ENCODE measurements at places on chromosomes 11 and 22.

GRCh38 chr11:103326070-103326794, 217.0 kb downstream of the DYNC2H1 start:
- no peak for DNase-seq

DNA sequence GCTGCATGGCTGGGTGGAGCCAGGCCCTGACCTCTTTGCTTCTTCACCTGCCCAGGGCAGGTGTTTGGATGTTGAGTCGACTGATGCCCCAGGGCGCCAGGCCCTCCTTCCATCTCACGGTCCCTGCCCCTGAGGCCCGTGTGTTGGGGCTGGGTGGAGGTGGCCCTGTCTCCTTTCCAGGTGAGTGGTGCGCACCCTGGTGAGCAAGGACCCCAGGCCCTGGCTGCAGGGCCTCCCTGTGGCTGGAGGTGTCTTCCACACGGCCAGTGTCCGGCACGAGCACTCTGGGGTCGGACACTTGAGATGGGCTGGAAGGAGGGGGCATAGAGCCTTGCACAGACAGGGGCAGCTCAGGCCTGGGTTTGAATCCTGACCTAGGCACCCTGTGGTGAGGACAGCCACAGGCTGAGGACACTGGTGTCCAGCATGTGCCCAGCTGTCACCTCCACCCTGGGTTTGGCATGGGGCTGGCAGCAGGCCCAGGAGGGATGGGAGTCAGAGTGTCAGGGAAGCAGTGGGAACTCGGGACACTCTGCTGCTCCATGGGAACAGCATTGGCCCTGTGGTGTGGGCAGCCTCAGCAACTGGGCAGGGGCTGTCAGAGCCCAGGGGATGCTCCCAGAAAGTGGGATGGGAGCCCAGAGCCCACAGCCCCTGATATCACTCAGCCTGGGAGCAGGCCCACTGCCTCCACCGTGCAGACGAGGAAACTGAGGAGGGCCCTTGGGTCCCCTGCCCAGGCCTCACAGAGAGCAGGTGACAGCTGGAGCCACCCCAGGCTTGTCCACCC, 37.1 kb upstream of the CCDC188 start:
- no peak for DNase-seq

- DNase-seq: no peak
Measured at GRCh38 chr11:64299847-64300648, at the start of gene CATSPERZ. Gene CATSPERZ, plus strand, starts transcription at chr11:64300358. Its CDS starts 53 bp downstream, at chr11:64300411.

GRCh38 chr11:47179655-47179991, 2.9 kb upstream of the ARFGAP2 start:
- DNase-seq: no peak

DNA sequence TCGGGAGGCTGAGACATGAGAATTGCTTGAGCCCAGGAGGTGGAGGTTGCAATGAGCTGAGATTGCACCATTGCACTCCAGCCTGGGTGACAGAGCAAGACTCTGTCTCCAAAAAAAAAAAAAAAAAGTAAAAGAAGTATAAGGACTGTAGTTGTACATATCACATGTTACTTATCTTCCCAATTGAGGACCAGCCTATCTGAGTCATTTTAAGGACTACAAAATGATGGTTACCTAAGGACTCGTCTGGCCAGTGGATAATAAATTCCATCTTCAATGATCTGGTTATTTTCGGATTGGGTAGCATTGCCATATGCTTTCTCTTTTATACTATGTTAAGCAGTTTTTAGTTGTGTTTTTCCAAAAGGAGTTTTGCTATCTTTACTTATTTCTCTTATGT, 55.3 kb downstream of the PPFIA1 start:
- no peak for DNase-seq
